ENCODE measurements at places on chromosomes 7 and 10.
A peak's percentile ranks its signal among the peaks of the same experiment; 100 is the strongest.

DNA sequence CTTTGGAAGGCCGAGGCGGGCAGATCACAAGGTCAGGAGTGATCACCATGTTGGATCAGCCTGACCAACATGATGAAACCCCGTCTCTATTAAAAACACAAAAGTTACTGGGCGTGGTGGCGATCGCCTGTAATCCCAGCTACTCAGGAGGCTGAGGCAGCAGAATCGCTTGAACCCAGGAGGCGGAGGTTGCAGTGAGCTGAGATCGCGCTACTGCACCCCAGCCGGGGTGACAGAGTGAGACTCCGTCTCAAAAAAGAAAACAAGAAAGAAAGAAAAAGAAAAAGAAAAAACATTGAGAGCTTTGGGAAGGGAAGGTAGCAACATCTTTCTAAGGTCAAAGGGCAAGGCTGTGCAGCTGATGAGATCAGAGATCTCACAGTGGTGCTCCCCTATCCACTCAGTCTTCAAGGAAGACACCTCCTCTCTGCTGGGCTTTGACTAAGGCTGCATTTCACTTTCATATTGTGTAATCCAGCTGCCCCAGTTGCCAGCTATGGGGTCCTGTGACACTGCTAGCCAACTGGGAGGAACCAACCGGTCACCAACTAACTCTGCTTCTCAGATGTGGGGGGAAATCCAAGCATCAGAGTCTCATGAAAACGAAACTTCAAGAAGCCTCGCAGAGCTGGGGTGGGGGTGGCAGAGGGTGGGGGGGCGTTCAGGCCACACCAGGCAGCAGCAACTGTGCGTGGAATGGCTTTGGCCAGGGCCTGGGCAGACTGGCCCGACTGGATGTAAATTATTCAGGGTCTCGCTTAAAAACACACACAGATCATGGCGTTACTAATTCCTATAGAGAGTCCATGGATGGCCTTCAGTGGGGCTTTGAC is 1.5 kb downstream of the IL15RA start:
- peak; percentile 44 for DNase-seq

- no peak for DNase-seq
These were observed 1017.0 kb upstream of the KCND2 start for GRCh38 chr7:119256001-119256400.

GRCh38 chr7:150937848-150938561 is 40.1 kb downstream of the KCNH2 start:
- DNase-seq = no peak

- no peak for DNase-seq
These were observed 97.0 kb downstream of the NPSR1 start for GRCh38 chr7:34755008-34755407.

DNA sequence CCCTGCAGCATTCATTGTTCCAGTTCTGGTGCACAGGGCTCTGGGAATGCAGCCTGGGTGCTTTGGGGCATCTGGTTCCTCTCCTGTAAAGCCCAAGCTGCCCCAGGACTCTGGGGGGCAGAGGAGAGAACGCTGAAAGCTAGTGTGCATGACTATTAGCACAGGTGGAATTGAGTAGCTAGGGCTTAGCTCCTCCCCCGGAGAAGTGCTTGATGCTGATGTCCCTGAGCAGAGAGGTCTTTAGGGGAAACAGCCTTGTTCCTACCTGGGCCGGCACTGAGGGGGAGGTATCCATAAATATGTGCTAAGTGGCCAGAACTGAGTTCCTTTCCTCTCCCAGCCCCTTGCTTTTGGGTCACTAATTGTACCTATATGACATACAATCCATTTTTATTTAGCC is 3.9 kb downstream of the ADCY1 start:
- no peak for DNase-seq

DNA sequence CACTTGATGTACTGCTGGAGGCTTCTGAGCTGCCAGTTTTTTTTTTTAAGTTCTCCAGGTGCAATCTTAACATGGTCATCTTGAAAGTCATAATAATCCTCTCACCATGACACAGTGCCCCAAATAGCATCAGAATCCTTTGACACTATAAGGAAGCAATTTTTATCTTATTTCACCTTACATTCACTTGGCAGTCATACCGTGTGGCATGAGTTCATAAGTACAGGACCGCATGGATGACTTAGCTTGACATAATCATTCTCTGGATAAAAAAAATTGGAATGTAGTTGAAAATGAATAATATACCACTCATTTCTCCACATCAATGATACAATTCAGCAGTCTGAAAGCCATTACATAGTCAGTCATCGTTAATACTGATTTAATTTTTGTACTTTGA is 25.6 kb upstream of the TMEM196 start:
- no peak for DNase-seq

GRCh38 chr10:66860376-66860945 is 65.4 kb upstream of the LRRTM3 start:
- no peak for DNase-seq

DNA sequence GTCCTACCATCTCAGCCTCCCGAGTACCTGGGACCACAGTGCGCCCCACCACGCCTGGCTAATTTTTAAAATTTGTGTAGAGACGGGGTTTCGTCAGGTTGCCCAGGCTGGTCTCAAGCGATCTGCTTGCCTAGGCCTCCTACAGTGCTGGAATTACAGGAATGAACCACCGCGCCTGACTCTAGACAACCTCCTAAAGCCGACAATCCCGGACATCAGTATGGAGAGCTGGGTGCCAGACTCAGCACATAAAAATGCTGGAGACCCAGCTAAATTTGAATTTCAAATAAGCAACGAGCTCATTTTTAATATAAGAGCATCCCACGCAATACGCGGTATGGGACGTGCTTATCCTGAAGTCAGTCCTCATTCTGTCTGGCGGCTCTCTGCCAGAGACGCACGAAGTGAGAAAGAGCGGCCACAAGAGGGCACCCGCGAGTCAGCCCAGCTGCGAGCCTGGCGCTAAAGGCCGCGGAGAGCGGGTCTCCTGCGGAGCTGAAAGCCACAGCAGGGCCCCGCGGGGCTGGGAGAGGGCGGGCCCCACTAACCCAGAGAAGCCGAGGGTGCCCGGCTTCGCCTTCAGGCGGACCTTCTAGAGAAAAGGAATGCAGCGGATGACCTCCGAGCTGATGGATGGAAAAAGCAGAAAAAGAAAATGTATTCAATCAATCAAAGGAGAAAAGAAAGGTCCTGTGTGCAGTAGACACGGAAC is 7.0 kb downstream of the CALY start:
- DNase-seq = peak; percentile 89
